ENCODE measurements at places on chromosomes 11 and 22. TPM values are rescaled to one million over a fixed set of nuclear protein-coding genes. Genes with fewer than 3 reads are reported as not detected.

DNA sequence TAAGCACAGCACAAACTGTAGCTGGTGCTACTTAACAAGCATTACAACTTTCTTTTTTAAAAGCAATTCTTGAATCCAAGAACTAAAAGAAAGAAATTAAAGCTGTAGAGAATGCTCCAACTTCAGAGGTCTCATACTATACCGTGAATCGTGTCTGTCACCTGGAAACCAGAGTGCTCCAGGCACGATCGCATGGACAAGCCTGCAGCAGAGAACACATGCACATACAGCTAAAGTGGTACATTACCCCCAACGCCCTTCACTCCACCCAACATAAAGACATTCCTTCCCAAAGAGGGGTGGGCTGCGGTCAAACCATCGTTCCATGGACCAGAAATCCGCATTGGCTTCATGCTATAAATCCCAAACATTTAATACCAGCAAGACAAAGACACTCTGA lies 31.5 kb downstream of the CHKA start:
- DNase-seq = no peak

- DNase-seq = no peak
Observed at GRCh38 chr22:21591695-21592094, 24.2 kb downstream of the UBE2L3 start.

GRCh38 chr22:49965091-49966040 lies 4.8 kb downstream of the PIM3 start:
- peak; percentile 16 for DNase-seq

- no peak for DNase-seq
Observed at GRCh38 chr11:65945941-65946558, 770 bp downstream of the TSGA10IP start.

NLRP14 gene
- total RNA-seq = not detected

TCN1 gene
- not detected for total RNA-seq

TNNI2 gene
- 3.5 TPM for total RNA-seq

HEPHL1 gene
- not detected for total RNA-seq

MYBPC3 gene
- total RNA-seq = not detected

CNTN5 gene
- 0.14 TPM for total RNA-seq
